ENCODE measurements at places on chromosomes 2 and 18. TPM values are rescaled to one million over a fixed set of nuclear protein-coding genes. Genes with fewer than 3 reads are reported as not detected.

ERMN gene
- total RNA-seq, result 0.70 TPM

GRCh38 chr2:168541858-168542257, 85.8 kb downstream of the CERS6 start:
- no peak for DNase-seq

GRCh38 chr2:109537565-109538222, 76.1 kb downstream of the SEPTIN10 start:
- no peak for DNase-seq

- no peak for DNase-seq
Measured at GRCh38 chr18:8176554-8176953, 432.7 kb upstream of the RAB12 start.

DNA sequence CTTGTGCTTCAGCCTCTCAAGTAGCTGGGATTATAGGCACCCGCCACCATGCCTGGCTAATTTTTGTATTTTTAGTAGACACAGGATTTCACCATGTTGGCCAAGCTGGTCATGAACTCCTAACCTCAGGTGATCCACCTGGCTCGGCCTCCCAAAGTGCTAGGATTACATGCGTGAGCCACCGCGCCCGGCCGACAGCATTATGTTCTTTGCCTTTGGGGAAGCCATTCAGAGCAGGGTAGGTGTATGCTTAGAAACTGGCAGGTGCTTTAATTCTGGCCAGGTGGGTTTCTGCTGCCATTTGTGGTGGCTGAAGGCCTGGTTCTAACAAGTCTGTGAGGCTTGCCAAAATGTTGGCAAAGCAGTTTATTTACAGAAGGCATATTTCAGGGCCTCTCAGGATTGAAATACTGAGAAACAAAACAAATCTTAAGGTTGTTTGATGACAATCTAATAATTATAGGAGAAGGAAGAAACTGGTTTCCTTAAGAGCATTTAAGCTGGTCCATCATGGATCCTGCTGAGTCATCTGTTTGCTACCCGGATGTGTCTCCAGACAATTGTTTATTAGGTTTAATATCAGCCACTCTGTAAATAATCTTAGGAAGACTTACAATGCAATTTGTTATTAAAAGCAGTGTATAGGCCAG, 16.0 kb downstream of the SLC20A1 start:
- no peak for DNase-seq

- DNase-seq, result no peak
Measured at GRCh38 chr2:3179208-3179607, 198.4 kb downstream of the EIPR1 start.

- DNase-seq, result no peak
Measured at GRCh38 chr18:34933909-34934661, 107.1 kb upstream of the MAPRE2 start.

GRCh38 chr2:88656690-88657089, 29.4 kb upstream of the EIF2AK3 start:
- DNase-seq, result no peak

Data from Peyer's patch (tissue), 4 donors.